Inflammatory macrophage treated with lipopolysaccharide for 4 hours (primary cell): ENCODE measurements at places on chromosomes 7 and 10.
A peak's percentile ranks its signal among the peaks of the same experiment; 100 is the strongest.

DNA sequence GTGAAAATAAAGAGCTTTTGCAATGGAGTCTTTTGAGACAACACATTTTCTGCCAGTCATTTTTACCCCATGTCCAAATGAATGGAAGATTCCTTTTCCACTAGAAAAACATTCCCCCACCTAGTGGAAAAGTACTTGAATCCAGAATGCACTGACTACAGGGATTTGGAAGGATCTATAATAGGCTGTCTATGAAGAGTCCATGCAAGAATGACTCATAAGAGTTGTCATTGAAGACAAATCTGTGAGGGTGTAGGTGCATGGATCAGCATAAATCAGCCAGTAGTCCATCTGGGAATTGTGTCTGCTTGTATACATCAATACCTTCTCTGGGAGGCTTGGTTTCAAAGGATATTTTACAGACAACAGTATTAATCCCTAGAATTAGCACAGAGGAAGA lies 32.5 kb upstream of the TRUB1 start:
- no peak for DNase-seq

DNA sequence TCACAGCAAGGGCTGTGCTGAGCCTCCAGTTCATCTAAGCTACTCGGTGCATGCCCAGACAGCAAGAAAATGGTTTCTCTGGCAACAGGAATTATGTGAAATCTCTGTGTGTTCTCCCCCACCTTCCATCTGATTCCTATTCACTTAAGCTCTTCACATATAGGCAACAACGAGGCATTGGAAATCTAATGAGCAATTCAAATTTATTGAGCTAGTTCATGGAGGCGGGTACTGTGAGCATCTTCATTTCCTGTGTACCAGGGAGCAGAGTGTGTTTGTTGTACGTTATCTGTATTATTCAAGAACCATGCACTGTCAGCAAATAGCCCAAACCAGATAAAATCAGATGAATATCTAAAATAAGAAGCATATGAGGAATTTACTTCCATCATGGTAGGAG lies 739.1 kb downstream of the MAGI2 start:
- DNase-seq = no peak

DNA sequence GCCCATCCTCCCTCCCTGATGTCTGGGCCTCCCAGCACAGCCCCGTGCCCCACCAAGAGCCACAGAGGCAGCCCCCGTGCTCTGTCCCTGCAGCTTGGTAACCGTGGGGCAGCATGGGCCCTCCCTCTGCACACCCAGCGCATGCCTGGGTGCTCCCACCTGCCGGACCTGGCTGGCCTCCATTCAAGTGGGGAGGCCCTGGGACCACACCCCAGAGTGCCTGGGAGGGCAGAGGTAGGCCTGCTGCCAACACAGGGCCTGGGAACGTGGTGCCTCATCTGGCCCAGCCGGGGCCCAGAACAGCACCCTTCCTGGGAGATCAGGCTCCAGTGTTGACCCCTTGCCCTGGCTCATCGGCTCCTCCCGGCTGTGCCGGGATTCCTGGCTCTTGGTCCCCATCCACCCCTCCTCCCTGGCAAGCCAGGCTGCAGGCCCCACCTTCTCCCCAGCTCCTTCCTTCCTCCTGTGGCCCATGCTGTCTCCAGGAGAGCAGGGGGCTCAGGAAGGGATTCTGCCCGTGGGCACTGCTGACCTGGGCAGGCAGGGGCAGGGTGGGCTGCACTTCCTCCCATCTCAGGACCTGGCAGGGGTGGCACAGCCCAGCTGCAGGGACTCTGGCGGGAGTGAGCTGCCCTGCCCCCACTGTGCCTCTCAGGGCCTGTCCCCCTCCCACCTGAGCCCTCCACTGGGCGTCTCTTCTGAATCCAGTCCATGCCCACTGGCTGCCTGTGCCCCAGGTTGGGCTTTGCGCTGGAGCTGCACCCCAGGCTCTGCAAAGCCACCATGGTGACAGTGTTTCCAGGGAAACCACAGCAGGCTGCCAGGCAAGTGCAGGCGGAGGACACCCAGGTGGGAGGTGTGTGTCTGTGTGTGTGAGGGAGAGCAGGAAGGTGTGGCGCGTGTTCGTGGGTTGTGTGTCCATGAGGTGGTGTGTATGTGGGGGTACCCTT lies 32.6 kb downstream of the PWWP2B start:
- DNase-seq = no peak

DNA sequence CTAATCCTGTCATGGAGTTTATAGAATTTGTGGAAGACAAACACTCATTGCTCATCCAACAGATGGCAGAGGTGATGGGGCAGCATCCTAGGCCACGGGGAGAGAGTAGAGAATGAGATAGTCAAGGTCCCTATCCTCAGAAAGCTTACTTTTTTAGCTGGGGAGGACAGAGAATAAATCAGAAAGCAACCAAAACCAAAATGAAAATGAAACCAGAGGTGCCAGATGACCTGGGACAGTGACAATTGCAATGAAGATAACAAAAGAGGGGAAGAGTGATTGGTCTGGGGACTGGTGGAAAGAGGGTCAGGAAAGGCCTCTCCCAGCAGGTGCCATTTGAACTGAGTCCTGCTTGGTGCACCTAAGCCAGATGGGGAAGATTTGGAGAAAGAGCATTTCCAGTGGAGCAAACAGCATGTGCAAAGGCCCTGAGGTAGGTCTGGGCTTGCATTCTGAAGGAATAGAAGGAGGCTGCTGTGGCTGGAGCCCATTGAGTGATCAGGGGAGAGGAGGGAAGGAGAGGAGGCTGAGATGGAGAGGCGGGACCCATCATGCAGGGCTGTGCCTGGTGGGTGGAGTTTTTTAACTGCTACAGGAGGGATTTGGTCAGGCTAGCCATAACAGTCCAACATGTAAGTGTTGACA lies 164.1 kb downstream of the RPS24 start:
- no peak for DNase-seq

DNA sequence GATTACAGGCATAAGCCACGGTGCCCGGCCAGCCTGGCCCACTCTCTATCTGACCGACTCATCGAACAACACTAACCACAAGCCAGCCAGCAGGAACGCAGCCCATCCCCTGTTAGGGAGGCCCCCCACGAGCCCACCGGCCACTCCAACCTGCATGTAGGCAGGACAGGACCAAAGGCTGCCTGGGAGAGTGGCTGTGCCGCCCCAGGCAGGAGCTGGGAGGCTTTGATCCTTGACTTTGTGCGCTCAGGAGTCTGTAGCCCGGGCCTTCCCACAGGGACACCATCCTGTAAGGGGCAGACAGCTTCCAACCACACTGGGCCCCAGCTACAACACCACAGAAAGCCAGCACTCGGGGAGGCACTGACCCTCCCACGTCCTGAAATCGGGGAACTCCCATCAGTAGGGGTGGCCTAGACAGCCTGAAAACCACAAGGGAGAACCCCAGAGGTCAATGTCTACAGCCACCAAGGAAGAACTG lies 29.4 kb downstream of the GRID1 start:
- peak; percentile 44 for DNase-seq

- no peak for DNase-seq
These were observed 41.1 kb upstream of the FAM133B start for GRCh38 chr7:92631067-92631849.

GRCh38 chr7:24038993-24039392 lies 245.0 kb upstream of the NPY start:
- no peak for DNase-seq

DNA sequence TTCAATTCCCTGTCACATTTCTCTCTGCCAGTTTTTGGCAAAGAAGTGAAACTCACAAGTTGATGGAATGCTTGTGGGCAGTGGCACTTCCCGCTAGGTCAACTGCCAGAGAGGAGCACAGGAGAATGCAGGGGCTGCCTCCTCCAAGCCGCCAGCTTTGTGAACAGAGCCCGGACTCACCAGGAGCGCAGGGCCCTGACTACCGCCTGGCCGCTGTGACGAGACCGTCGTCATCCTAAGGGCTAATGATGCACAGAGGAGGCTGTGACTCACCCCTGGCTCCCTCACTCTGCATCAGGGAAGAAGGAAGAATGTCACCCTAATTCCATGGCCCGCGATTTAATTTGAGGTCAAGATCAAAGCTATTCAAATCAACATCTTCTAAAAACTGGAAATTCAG lies 123.9 kb downstream of the TAX1BP1 start:
- no peak for DNase-seq

DNA sequence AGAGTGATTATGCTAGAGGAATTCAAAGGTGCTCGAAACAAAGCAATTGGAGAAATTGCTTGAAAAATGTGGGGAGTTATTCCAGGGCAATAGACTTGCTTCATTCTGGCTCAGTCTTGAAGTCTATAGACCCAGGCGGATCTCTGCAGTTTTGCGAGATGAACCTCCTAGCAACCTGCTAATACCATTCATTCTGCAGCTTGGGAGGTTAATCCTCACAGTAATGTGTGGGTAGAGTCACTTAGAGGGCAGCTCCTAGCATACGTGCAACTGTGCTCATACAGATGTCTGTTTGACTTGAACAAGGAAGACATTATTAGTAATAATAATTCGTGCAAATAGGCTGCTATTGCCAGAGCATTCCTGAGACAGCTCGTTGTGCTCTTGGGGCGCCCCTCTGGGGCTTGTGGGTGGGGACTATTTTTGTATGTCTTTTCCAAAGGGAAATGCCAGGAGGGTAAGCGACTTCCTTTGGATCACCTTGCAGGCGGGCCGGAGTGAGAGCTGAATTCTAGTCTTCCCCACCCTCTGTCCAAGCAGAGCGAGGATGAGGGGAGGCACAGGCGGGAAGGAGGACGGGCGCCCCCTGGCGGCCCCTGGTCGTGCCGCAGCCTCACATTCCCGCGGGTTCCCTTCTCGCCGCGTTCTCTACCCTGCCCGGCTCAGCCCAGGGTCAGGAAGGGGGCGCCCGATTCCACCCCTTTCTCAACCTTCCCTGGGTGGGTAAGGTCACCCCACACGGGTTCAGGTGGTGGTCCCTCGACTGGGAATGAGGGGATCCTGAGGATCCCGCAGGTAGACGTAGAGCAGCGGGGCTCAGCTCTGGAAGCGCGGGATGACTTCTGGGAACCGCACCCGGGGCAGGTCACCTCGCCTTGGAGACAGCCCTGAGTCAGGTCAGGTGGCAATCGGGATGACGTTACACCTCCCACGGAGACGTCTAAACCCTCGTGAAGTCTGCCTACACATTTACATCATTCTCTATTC lies 241.5 kb downstream of the PHTF2 start:
- DNase-seq = peak; percentile 39

DNA sequence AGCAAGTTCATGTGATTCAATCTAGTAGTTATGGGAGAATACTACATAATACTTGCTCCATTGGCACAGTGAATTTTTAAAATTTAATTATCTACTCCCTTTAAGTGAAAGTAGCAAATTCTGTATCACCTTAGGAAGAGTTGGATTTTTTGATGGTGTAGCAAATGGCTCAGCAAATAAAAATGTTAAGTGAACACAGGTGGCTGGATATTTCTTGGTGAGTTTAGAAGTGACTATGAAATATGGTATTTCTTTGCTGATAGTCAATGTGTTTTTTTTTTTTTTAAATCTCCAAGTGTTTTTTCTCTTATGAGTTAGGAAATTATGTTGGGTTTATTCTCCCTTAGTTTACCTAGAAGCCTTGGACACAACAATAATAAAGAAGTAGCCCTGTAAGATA lies 67.8 kb downstream of the CREM start:
- DNase-seq = no peak

DNA sequence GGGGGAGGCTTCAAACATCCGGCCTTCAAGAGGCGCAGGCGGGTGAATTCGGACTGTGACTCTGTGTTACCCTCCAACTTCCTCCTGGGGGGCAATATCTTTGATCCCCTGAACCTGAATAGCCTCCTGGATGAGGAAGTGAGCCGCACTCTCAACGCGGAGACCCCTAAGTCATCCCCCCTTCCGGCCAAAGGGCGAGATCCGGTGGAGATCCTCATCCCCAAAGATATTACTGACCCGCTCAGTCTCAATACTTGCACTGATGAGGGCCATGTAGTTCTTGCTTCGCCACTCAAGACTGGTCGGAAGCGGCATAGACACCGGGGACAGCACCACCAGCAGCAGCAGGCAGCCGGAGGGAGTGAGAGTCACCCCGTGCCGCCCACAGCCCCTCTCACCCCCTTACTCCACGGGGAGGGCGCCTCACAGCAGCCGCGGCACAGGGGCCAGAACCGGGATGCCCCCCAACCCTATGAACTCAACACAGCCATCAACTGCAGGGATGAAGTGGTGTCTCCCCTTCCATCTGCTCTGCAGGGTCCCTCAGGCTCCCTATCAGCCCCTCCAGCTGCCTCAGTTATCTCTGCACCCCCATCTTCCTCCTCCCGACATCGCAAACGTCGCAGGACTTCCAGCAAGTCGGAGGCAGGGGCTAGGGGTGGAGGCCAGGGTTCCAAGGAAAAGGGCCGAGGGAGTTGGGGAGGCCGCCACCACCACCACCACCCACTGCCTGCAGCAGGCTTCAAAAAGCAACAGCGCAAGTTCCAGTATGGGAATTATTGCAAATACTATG lies 1.1 kb downstream of the MEPCE start:
- no peak for DNase-seq

- no peak for DNase-seq
These were observed 435.6 kb upstream of the FOXK1 start for GRCh38 chr7:4246536-4246935.

- DNase-seq = no peak
These were observed 284.5 kb upstream of the KLF6 start for GRCh38 chr10:4069491-4069890.

- no peak for DNase-seq
These were observed 1.1 kb upstream of the AEBP1 start for GRCh38 chr7:44102846-44103565.

GRCh38 chr10:19977097-19977521 lies 160.9 kb downstream of the PLXDC2 start:
- DNase-seq = no peak

DNA sequence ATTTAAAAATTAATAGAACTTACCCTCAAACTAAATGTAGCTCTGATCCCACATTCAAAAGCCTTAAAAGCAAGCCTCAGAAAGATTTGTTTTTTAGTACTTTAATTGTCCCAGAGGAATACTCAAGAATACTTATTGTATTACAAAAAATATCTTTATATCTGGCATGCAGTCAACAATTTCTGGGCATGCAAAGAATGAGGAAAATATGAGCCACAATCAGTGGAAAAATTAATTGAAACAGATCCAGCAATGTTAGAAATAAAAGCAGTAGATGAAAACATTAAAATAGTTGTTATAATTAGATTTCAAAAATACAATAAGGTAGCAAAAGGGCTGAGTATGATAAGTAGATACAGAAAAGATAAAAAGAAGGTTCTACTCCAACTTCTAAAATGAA lies 154.7 kb downstream of the PON1 start:
- DNase-seq = no peak

GRCh38 chr7:24540956-24541355 lies 32.3 kb upstream of the PALS2 start:
- no peak for DNase-seq

DNA sequence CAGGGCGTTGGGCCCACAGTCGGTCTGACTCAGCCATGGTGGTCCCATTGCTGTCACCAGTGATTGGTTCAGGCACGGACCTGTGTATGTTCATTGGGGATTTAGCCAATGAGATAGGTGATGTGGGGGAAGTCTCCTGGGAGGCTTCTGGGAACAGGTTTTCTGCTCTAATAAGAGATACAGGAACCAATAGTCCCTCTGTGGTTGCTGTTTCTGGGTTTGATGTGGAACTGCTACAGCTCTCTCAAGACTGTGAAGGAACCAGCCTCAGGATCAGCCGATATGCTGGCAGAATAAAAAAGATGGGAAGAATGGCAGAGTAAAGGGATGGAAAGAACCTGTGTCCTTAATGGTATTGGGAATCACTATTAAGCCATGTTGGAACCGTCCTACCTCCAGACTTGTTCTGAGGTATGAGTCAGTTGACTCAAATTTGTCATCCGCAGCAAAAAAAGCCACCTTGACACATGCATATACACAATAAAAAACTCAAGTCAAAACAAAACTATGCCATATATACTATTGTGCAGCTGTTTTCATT lies 70.6 kb downstream of the MCMBP start:
- DNase-seq = no peak
